ENCODE measurements at places on chromosomes 2 and 18. TPM values are rescaled to one million over a fixed set of nuclear protein-coding genes. Genes with fewer than 3 reads are reported as not detected.

GRCh38 chr2:54471221-54471711 is 15.1 kb downstream of the SPTBN1 start:
- peak; percentile 81 for DNase-seq
- no peak overlapping the region for H3K4me3 ChIP-seq
- no peaks in the 10 kb centered on the region for H3K36me3 ChIP-seq

GRCh38 chr18:789397-789796 is 22.6 kb downstream of the YES1 start:
- no peaks in the 10 kb centered on the region for H3K4me1 ChIP-seq
- H3K27ac ChIP-seq: no peak overlapping the region
- no peaks in the 10 kb centered on the region for H3K36me3 ChIP-seq

DNA sequence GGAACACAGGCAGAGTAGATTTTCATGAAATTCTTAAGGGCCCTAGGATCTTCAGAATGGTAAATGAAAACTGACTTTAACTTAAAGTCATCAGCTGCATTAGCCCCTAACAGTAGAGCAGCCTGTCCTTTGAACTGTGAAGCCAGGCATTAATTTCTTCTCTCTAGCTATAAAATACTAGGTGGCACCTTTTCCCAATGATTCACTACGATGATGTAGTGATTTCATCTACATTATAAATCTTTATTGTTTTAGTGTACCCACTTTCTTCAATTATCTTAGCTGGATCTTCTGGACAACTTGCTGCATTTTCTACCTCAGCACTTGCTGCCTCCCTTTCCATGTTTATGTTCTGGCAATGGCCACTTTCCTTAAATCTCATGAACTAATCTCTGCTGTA is 290.5 kb downstream of the NOL4 start:
- no peaks in the 10 kb centered on the region for H3K36me3 ChIP-seq

DNA sequence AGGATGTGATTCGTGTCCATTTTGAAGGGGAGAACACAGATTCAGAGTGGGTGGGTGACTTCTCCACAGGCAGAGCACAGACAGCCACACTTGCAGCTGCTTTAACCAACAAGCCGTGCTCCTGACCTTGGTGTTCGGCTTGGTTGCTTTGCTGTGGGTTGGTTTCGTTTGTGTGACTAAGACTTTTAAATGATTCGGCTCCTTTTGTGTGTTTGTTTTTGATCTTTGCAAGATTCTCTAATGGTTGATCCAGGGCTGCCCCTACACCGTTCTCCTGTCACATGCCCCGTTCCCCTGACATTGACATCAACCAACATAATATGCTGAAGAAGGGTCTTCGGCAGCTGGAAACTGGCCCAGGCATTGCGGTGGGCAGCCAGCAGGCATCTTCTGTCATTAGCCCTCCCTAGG is 95.9 kb upstream of the MBOAT2 start:
- no peaks in the 10 kb centered on the region for H3K36me3 ChIP-seq
- no peaks in the 10 kb centered on the region for H3K27me3 ChIP-seq
- peak; percentile 80 for DNase-seq
- H3K4me3 ChIP-seq: no peak overlapping the region
- H3K4me1 ChIP-seq: peaks cover 18% of the 10 kb centered on the region

- H3K27ac ChIP-seq: no peak overlapping the region
- H3K4me3 ChIP-seq: no peak overlapping the region
- peaks cover 2% of the 10 kb centered on the region for H3K36me3 ChIP-seq
- peak; percentile 51 for DNase-seq
- no peaks in the 10 kb centered on the region for H3K27me3 ChIP-seq
- H3K4me1 ChIP-seq: no peaks in the 10 kb centered on the region
Observed at GRCh38 chr2:203361922-203362321, 33.7 kb downstream of the ABI2 start.

DNA sequence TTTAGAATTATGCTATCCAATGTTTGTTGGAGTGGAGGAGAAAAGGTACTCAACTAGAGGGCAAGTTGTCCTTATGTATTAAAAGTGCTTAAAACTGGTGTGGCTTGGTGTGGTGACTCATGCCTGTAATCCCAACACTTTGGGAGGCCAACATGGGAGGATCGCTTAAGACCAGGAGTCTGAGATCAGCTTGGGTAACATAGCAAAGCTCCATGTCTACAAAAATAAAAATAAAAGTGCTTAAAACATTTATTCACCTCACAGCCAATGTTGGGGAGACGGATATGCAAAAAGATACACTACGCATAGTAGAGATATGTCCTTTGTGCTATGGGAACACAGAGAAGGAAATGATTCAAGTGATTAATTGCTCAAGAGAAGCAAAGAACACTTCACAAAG is 19.3 kb upstream of the TNFAIP6 start:
- no peaks in the 10 kb centered on the region for H3K36me3 ChIP-seq
- no peak overlapping the region for H3K4me3 ChIP-seq
- H3K27ac ChIP-seq: no peak overlapping the region
- DNase-seq: no peak
- H3K4me1 ChIP-seq: peaks cover 5% of the 10 kb centered on the region
- H3K27me3 ChIP-seq: no peaks in the 10 kb centered on the region

- H3K27ac ChIP-seq: no peak overlapping the region
- no peak overlapping the region for H3K4me3 ChIP-seq
- peak; percentile 19 for DNase-seq
- no peaks in the 10 kb centered on the region for H3K36me3 ChIP-seq
Observed at GRCh38 chr2:65164426-65164891, 34.6 kb upstream of the RAB1A start.

GRCh38 chr2:36697424-36698066 is 1.0 kb downstream of the VIT start:
- no peak overlapping the region for H3K27ac ChIP-seq
- no peaks in the 10 kb centered on the region for H3K36me3 ChIP-seq
- H3K4me1 ChIP-seq: peaks cover 5% of the 10 kb centered on the region
- peak overlapping the region; percentile 40 for H3K4me3 ChIP-seq

DNA sequence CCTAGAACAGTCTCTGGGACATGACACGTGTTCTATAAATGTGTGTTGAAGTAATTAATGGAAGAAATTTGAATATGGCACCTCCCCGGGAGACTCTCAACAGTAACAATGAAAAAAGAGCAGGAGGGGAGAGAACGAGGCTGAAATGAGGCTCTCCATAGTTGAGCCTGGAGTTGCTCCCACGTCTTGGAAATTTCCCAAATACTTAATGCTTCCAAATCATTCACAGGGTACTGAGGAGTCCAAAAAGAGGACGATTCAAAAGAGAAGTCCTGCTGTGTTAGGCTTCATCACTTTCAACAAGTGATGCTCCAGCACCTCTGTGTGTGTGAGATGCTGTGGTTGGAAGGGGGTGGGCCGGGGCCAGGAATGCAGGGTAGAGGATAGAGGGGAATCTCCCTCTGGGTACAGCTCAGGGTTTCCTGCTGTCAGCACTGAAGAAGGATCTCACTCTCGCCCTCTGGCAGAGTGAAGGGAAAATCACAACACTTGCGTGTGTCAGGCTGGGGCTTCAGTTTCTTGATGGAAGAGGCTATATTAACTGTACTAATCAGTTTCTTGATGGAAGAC is 18.1 kb upstream of the ZNF407 start:
- no peak for DNase-seq
- H3K4me3 ChIP-seq: no peak overlapping the region
- H3K36me3 ChIP-seq: no peaks in the 10 kb centered on the region
- H3K27me3 ChIP-seq: peaks cover 18% of the 10 kb centered on the region
- H3K4me1 ChIP-seq: no peaks in the 10 kb centered on the region
- H3K27ac ChIP-seq: no peak overlapping the region

GRCh38 chr18:11655606-11655932 is 33.5 kb upstream of the GNAL start:
- no peaks in the 10 kb centered on the region for H3K4me1 ChIP-seq
- peaks cover 44% of the 10 kb centered on the region for H3K27me3 ChIP-seq
- DNase-seq: no peak
- no peak overlapping the region for H3K4me3 ChIP-seq
- H3K36me3 ChIP-seq: no peaks in the 10 kb centered on the region
- H3K27ac ChIP-seq: no peak overlapping the region

DNA sequence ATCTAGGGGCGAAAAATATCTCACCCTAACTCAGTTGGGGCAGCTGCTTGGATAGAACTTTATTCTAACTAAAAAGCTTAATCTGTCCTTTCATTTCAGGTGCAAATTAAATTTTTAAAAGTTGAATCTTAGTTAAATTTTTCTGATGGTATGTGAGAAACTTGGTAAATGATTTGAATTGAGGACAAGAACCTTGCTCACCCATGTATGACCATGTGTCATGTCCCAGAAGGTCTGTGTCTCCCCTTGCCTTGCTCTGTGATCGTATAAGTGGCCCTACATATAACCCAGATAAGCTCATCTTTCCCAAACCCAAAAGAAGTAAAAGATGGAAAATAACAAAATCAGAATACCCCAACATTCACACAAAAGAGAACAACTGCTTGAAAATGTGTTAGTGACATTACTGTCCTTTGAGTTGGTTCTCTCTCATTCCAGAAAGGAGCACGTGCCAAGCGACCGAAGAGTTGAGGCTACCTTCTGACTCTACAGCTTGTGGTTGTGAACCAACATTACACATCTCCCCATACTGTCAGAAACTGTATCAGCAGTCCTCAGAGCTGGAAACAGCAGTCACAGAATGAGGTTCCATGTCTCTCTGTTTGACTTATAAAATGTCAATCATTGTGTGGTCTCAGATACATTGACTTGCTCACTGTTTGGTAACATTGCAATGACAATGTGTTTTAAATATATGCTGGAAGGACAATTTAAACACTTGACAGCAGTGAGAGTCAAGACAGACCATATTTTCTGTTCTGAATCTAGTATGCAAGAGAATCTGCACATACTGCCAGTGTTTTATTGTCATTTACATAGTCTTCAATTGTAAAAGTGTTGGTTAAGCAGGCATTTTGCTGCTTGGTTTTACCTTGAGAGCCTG is 46.3 kb upstream of the TANK start:
- H3K36me3 ChIP-seq: no peaks in the 10 kb centered on the region
- H3K27ac ChIP-seq: no peak overlapping the region
- peaks cover 5% of the 10 kb centered on the region for H3K27me3 ChIP-seq
- no peak overlapping the region for H3K4me3 ChIP-seq
- H3K4me1 ChIP-seq: no peaks in the 10 kb centered on the region
- no peak for DNase-seq

DNA sequence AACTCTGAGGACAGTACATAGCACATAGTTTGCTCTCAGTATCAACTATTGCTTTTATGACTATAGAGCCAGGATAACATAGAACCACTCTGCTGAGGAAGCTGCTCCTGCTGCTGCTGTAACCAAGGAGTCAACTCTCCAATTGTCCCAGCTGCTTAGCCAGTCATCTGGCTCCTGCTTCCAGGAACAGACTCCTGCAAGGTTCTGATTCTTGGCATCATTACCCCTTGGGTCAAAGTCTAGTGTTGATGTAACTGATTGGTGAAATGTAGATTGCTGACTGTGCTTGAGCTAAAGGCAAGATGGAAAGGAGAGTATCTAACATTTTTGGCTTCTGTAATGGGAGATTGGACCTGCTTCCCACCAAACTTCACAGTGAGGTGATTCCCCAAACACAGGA is 261.9 kb upstream of the FSHR start:
- DNase-seq: no peak
- H3K4me1 ChIP-seq: no peaks in the 10 kb centered on the region

DNA sequence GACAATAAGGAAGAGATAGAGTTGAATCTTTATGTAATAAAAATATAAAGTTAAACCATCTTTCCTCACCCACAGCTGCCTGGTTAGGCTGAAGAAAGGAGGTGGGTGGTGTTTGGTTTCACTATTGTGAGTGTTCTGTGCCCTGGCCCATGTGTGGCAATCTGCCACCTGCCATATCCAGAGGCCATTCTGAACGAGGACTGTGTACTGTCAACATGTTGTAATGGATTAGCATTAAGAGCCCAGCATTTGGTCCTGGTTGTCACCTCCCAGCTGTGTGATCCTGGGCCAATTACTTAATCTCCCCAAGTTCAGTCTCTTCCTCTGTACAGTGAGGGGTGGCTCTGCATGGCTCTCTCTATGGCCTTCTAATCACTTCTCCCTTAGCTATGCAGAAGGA is 118.2 kb upstream of the SEC11C start:
- no peaks in the 10 kb centered on the region for H3K27me3 ChIP-seq
- peaks cover 4% of the 10 kb centered on the region for H3K4me1 ChIP-seq
- no peak overlapping the region for H3K27ac ChIP-seq
- no peak overlapping the region for H3K4me3 ChIP-seq
- H3K36me3 ChIP-seq: no peaks in the 10 kb centered on the region
- no peak for DNase-seq

- DNase-seq: peak; percentile 2
- H3K4me1 ChIP-seq: no peaks in the 10 kb centered on the region
- no peaks in the 10 kb centered on the region for H3K36me3 ChIP-seq
- H3K4me3 ChIP-seq: no peak overlapping the region
Observed at GRCh38 chr2:177908182-177908581, 164.4 kb downstream of the PDE11A start.

- no peaks in the 10 kb centered on the region for H3K4me1 ChIP-seq
- H3K4me3 ChIP-seq: no peak overlapping the region
- no peaks in the 10 kb centered on the region for H3K27me3 ChIP-seq
- H3K27ac ChIP-seq: no peak overlapping the region
Observed at GRCh38 chr2:225064362-225064761, 22.1 kb upstream of the DOCK10 start.

DNA sequence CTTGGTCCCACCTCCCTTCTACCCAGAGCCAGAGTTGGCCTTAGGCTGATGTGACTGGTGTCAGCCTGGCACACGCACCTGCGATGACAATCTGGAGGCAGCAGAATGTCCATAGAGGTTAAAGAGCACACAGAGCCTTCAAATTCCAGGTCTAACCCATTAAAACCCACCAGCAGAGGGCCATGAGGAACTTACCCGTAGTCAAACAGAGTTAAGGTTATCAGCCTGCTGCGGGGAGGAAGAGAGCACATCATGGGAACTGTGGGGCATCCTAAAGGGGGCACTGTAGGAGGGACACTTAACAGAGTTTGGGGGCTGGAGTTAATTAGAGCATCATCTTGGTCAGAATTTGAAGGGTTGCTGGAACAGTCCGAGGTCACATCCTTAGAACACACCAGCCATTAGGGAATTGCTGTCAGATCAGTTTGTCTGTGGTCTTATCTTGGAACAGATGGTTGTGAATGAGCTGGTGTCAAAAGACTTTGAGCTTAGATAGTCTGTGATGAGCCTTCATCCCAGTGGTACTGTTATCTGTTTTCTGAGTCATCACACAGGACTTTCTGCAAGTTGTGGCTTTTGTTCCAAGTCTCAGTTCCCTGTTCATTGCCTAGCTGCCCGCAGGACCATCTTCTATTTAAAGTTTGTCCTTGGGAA is 248.6 kb downstream of the LOXHD1 start:
- no peak overlapping the region for H3K4me3 ChIP-seq
- H3K27ac ChIP-seq: no peak overlapping the region
- peaks cover 7% of the 10 kb centered on the region for H3K27me3 ChIP-seq
- H3K36me3 ChIP-seq: no peaks in the 10 kb centered on the region
- no peaks in the 10 kb centered on the region for H3K4me1 ChIP-seq

DNA sequence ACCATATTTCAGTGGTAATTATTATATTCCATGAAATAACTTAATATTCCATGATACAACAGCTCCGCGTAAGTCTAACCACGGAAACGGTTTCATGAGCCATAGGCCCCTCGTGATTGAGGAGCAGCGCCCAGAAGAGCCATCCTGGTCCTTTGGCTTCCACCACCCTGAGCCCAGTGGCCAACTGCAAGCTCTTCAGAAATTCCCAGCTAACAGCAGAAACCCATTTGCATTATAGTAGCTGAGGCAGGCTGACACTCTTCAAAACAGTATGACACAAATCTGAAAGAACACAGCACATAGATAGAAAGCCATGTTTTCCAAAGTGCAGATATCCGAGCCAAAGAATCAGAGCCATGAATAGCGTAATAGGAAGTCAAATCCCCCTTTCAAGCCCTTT is 120.9 kb upstream of the NFATC1 start:
- H3K36me3 ChIP-seq: peaks cover 4% of the 10 kb centered on the region
- no peak overlapping the region for H3K27ac ChIP-seq
- no peak overlapping the region for H3K4me3 ChIP-seq
- no peaks in the 10 kb centered on the region for H3K4me1 ChIP-seq

SLC66A3 gene
- 18.1 TPM for total RNA-seq

RGPD3 gene
- 0.18 TPM for total RNA-seq

IL36RN gene
- not detected for total RNA-seq

SERPINB4 gene
- total RNA-seq: not detected

MAP3K19 gene
- not detected for total RNA-seq

RBM43 gene
- total RNA-seq: 1.6 TPM

ANKRD53 gene
- 0.54 TPM for total RNA-seq

Data from IMR-90 (cell line).